T-helper 2 cell treated with Interferon-gamma antibody and Interleukin-4, amounts not matched to agents 5 μg/mL and 100 μg/mL, for 36 hours (primary cell): ENCODE measurements at places on chromosomes 1 and 21.
A peak's percentile ranks its signal among the peaks of the same experiment; 100 is the strongest.

DNA sequence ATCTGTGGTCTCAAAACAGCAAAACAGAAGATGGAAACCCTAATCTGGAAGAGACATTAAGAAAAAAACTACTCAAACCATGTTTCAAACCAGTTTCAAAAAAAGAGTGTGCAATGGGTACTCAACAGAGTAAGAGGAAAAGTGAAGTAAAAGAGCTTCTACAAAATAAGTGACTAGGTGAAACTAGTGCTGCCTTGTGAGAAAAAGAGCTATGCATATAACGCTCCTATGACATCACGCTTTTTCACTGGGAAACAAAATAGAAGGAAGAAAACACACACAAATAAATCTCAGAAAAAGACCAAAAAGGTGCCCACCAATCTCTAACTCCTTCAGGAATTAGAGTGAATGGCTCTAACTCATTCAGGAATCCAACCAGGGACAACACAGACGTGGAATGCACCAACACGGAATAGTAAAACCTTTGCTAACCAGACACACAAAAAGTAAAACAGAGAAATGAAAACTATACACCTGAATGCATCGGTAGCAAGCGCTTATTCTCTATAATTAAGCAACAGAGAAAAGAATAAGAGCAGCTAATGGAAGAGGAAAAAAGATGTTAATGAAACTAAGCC lies 1.3 kb downstream of the FOXJ3 start:
- no peak for DNase-seq
- H3K27me3 ChIP-seq: no peaks in the 10 kb centered on the region
- H3K27ac ChIP-seq: peak overlapping the region; percentile 85

DNA sequence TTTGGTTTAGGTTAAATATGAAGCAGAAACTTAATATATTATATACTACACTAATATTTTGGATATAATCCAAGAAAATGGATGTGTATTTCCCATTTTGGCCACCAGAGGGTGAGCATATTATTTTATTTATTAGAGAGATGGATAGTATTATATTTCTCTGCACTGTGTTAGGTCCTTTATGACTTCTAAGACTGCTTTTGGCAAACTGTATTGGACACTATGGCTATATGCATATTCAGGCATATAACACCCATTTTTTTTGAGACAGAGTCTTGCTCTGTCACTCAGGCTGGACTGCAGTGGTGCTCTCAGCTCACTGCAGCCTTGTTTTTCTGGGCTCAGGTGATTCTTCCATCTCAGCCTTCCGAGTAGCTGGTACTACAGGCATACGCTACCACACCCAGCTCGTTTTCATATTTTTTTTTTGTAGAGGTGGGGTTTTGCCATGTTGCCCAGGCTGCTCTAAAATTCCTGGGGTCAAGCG lies 17.8 kb upstream of the PGM1 start:
- no peak for DNase-seq
- no peaks in the 10 kb centered on the region for H3K36me3 ChIP-seq
- H3K4me3 ChIP-seq: no peak overlapping the region
- no peak overlapping the region for H3K27ac ChIP-seq
- no peaks in the 10 kb centered on the region for H3K27me3 ChIP-seq

- H3K27me3 ChIP-seq: no peaks in the 10 kb centered on the region
- H3K27ac ChIP-seq: no peak overlapping the region
Observed at GRCh38 chr1:7811476-7811875, 27.4 kb downstream of the PER3 start.

DNA sequence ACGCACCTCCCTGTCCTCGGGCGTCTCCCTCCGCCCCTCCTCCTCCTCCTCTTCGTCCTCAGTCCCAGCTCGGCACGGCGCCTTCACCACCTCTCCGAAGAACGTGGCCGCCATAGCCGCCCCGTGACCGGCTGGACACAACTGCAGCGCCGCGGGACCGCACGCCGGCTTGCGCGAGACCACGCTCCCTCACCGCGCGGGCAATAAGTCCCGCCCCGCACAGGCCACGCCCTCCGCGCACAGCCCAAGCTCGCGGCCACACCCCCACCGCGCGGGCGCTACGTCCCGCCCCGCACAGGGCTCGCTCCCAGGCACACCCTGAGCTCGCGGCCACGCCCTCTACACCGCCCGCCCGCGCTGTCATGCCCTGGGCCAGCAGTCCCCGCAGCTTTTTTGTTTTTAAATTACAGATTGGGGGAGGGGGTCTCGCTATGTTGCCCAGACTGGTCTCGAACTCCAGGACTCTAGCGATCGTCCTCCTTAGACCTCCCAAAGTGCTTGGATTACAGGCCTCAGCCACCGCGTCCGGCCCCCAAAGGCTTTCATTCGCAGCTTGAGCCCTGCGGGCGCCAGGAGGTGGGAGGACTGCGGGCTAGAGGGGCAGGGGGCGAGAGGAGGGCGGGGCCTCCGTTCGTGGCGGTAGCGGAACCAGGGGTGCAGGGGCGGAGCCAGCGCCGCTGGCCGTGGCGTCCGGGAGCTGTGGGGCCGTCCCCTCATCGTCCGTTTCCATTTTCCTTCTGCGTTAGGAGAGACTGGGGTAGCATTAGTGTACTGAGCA lies at the start of gene PSMG1:
Gene PSMG1, minus strand, starts transcription at position 180 of the 778 bp plus-strand sequence. Its CDS starts 66 bp downstream, at position 114.
- H3K4me1 ChIP-seq: peaks cover 59% of the 10 kb centered on the region
- DNase-seq: peak; percentile 93
- H3K4me3 ChIP-seq: peak within 1 kb of the TSS; percentile 98
- no peaks in the 10 kb centered on the region for H3K27me3 ChIP-seq

DNA sequence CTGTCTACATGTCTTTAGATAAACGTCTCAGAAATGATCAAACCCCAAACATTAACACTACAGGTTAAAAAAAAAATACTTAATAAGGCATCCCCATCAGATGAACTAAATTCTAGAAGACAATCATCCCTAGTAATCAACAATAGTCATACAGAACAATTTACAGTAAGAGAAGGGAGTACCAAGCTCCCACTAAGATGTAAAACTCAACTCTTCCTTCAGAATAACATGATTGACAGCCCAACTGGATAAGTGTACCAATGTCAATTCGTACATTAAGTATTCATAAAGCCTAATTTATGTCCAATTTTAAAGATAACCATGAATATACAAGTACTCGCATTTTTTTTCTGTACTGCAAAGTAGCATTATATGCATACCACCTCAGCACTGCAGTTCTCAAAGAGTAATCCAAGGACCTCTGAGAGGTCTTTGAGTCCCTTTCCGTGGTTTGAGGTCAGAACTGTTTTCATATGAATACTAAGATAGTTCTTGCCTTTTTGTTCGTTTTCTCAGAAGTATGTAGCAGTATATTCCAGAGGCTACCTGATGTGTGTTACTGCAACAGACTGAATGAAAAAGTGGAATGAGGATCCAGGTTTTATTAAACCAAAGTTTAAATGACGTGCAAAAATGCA lies 6.6 kb downstream of the SCAF4 start:
- H3K27ac ChIP-seq: no peak overlapping the region
- peaks cover 11% of the 10 kb centered on the region for H3K36me3 ChIP-seq
- peaks cover 32% of the 10 kb centered on the region for H3K4me1 ChIP-seq
- no peak overlapping the region for H3K4me3 ChIP-seq

- peaks cover 39% of the 10 kb centered on the region for H3K4me1 ChIP-seq
- no peak for DNase-seq
- peaks cover 4% of the 10 kb centered on the region for H3K27me3 ChIP-seq
Observed at GRCh38 chr1:9792156-9793042, 31.4 kb downstream of the CLSTN1 start.

DNA sequence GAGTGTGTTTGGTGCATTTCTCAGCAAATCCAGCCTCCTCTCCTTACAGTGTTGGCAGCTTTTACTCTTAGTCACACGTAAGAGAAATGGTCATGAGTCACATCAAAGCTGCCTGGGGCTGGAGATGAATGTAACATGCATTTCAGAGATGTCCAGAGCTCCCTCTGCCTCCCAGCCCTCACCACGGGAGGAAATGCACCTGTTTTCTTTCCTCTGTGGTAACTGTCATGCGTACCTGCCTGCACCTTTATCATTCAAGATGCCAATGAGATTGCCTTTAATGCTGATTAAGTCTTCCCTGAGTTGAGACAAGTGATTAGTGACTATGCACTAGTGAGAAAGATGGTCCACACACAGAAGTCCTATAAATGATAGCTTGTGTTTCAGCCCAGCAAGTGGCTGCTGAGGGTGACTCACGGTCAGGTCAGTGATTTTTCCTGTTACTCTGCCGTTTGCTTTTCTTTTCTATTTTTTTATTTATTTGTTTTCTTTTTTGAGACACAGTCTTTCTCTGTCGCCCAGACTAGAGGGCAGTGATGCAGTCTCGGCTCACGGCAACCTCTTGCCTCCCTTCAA lies 277.3 kb upstream of the FMN2 start:
- H3K4me3 ChIP-seq: no peak overlapping the region
- peaks cover 21% of the 10 kb centered on the region for H3K4me1 ChIP-seq
- DNase-seq: peak; percentile 32
- no peak overlapping the region for H3K27ac ChIP-seq

DNA sequence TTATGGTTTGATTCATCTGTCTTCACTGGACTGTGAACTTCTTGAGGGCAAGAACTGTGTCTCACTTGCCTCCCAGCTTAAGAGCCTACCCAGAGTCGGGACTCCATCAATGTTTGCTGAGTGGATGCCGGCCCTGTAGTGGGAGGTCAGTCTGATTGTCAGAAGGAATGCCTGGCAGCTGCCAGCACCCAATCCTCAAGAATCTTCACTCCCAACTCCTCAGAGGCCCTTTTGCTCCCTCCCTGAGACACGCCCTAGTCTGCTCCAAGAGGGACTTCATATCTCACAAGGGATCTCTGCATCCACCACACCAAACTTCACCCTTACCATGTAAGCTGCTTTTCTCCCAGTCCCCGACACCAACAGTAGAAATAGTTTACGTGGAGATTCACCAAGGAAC lies 15.2 kb upstream of the KDM4A start:
- no peaks in the 10 kb centered on the region for H3K36me3 ChIP-seq
- no peaks in the 10 kb centered on the region for H3K4me1 ChIP-seq
- no peak for DNase-seq

DNA sequence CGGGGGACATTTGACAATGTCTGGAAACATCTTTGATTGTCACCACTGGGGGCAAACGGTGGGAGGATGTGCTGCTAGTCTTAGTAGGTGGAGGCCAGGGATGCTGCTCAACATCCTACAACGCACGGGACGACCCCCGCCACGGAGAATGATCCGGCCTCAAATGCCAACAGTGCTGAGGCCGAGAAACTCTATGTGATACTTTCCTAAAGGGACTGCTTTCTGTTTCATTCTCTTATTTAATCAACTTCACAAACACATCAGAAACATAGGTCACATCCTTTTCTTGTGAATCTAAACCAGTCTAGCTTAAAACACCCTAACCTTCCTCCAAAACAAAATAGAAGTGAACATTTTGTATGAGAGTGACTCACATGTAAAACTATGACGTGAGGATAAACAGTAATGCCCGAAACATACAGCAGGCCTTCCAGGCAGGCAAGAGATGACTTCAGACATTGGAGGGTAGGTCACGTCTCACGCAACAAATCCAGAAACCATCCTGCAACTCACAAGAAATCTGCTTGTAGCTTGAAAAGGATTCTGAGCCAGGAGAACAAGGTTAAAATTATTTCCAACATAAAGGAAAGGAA lies 37.2 kb upstream of the ETS2 start:
- H3K36me3 ChIP-seq: no peaks in the 10 kb centered on the region
- H3K27ac ChIP-seq: peak overlapping the region; percentile 99
- peaks cover 3% of the 10 kb centered on the region for H3K27me3 ChIP-seq
- peaks cover 44% of the 10 kb centered on the region for H3K4me1 ChIP-seq
- peak; percentile 80 for DNase-seq
- H3K4me3 ChIP-seq: peak overlapping the region; percentile 89

- peaks cover 4% of the 10 kb centered on the region for H3K36me3 ChIP-seq
- H3K27ac ChIP-seq: peak overlapping the region; percentile 84
- no peaks in the 10 kb centered on the region for H3K27me3 ChIP-seq
- peaks cover 24% of the 10 kb centered on the region for H3K4me1 ChIP-seq
- H3K4me3 ChIP-seq: peak overlapping the region; percentile 59
Observed at GRCh38 chr1:58885998-58886397, 102.2 kb upstream of the JUN start.

GRCh38 chr1:201648066-201648906 lies 109.4 kb downstream of the NAV1 start:
- no peak overlapping the region for H3K27ac ChIP-seq
- no peak overlapping the region for H3K4me3 ChIP-seq
- peak; percentile 5 for DNase-seq
- no peaks in the 10 kb centered on the region for H3K36me3 ChIP-seq

DNA sequence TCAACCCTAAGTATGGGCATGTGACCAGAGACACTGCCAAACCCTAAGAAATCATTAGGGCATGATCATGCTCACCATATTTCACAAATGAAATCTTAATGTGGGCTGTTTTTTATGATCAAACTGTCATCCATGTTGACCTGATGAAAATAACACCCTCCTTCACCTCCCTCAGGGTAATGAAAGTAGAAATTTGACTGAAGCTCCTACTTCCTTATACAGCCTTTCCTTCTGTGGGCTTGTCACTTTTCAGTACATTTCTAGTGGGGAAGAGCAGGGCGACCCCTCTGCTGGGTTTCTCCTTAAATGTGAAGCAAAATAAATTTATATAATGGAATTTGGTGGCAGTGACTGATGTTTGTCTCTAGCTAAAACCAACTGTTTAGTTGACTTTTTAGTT lies 25.9 kb downstream of the IVNS1ABP start:
- no peaks in the 10 kb centered on the region for H3K27me3 ChIP-seq
- H3K4me3 ChIP-seq: no peak overlapping the region
- peaks cover 56% of the 10 kb centered on the region for H3K36me3 ChIP-seq
- DNase-seq: no peak

DNA sequence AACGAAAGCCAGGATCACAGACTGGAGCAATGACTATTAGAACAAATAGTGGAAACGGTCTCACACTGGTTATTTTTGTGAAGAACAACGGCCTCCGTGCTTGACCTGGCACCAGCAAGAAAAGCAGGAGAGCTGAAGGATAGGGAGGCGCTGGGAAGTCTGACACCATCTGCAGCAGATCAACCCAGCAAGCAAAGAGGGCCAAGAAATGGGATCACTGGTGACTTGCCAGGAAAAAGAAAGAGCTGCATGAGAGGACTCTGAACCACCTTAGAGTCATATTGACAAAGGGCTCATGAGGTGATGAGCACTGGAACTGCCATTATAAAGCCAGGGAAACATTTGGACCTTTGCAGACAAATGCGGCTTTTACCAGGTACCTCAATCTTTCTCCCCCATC lies 25.0 kb downstream of the MTOR start:
- no peak for DNase-seq
- H3K4me1 ChIP-seq: peaks cover 8% of the 10 kb centered on the region
- H3K27me3 ChIP-seq: no peaks in the 10 kb centered on the region
- H3K36me3 ChIP-seq: peaks cover 49% of the 10 kb centered on the region
- H3K27ac ChIP-seq: no peak overlapping the region
